ENCODE measurements at places on chromosomes 6 and 20. TPM values are rescaled to one million over a fixed set of nuclear protein-coding genes. Genes with fewer than 3 reads are reported as not detected.

The TREM1 gene
- total RNA-seq, result 0.34 TPM

The NTSR1 gene
- total RNA-seq, result under 0.01 TPM

The CST4 gene
- not detected for total RNA-seq

The SPINT4 gene
- not detected for total RNA-seq

The TDRD6 gene
- 0.50 TPM for total RNA-seq

The PAK5 gene
- total RNA-seq, result not detected

The LY6G5C gene
- not detected for total RNA-seq

The POU5F1 gene
- total RNA-seq, result 0.50 TPM

The GPSM3 gene
- total RNA-seq, result 1.0 TPM

All from nasal cavity respiratory epithelium epithelial cell of viscerocranial mucosa (primary cell).